H1 (cell line): ENCODE measurements at places on chromosomes 7 and 10. TPM values are rescaled to one million over a fixed set of nuclear protein-coding genes. Genes with fewer than 3 reads are reported as not detected.

- H3K27me3 ChIP-seq: no peaks in the 10 kb centered on the region
- H3K36me3 ChIP-seq: no peaks in the 10 kb centered on the region
- no peaks in the 10 kb centered on the region for H3K4me1 ChIP-seq
- no peak overlapping the region for H3K27ac ChIP-seq
Measured at GRCh38 chr7:106692450-106693051, 31.6 kb upstream of the CCDC71L start.

DNA sequence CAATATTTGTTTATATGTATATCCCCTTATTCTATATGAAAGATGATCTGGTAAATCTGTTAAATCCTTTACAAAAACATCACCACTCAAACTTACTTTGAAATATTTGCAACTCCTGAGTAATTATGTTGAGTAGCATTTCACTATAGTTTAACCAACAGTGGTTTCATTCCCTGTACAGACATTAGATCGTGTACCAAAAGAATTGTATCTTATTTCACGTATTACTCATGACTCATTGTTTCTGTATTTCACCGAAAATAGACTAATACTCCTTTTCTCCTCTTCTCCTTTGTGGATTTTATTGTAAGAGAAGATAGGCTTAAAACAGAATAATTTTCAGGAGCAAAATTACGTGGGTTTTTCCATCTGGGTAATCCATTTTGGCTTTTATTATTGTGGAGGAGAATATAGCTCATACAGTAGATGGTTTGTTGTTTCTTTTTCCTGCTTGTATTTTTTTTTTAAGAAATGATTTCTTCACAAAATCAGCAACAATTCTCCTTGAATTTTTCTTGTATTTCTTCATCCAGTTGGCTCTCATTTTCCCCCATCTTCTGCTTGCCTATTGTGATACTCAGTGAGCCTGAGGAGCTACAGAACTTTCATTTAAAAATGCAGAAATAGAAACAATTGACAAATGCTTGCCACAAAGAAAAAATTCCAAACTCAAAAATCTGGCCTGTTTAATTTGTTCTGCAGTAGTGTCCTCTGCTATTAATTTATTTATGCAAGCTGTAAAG is 90.6 kb upstream of the OIT3 start:
- no peak overlapping the region for H3K4me3 ChIP-seq
- no peaks in the 10 kb centered on the region for H3K27me3 ChIP-seq
- no peaks in the 10 kb centered on the region for H3K36me3 ChIP-seq
- no peak overlapping the region for H3K27ac ChIP-seq
- 0 out of 2 replicates have a peak, but pooled peaks cover under 1% of the 10 kb centered on the region for H3K4me1 ChIP-seq

DNA sequence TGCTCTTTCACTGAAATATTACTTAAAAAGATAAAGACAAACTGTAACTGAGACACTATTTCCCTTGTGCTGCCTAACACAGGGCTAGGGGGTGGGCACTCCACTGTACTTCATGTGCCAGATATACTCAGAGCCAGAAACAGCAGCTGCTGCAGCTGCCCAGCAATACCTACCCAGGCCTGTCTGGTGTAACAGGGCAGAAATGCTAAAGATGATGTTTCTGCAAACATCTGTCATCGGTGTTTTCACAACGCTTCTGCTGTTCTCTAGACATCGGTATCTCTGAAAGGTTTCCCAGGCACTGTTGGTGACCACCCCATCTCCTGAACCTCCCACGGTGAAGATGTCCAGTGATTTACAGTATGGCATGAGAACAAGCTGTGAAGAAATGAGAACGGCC is 42.7 kb downstream of the LAMB1 start:
- H3K27ac ChIP-seq: no peak overlapping the region
- no peak for DNase-seq
- no peak overlapping the region for H3K4me3 ChIP-seq
- peaks cover 4% of the 10 kb centered on the region for H3K4me1 ChIP-seq
- H3K27me3 ChIP-seq: no peaks in the 10 kb centered on the region

CPA5 gene
- total RNA-seq: not detected in 2 replicates

GRCh38 chr10:44307691-44308090 is 77.2 kb downstream of the CXCL12 start:
- no peak overlapping the region for H3K4me3 ChIP-seq
- H3K4me1 ChIP-seq: peaks cover 10% of the 10 kb centered on the region
- H3K36me3 ChIP-seq: no peaks in the 10 kb centered on the region
- no peak overlapping the region for H3K27ac ChIP-seq

- no peaks in the 10 kb centered on the region for H3K27me3 ChIP-seq
- DNase-seq: no peak
- H3K4me1 ChIP-seq: peaks cover 2% of the 10 kb centered on the region; the same call in 1 of the 2 replicates
Measured at GRCh38 chr10:49157229-49157628, 23.4 kb upstream of the FAM170B start.

SNX13 gene
- 27.0 and 27.4 TPM in 2 replicates for total RNA-seq

- no peaks in the 10 kb centered on the region for H3K36me3 ChIP-seq
- no peaks in the 10 kb centered on the region for H3K4me1 ChIP-seq
- H3K27ac ChIP-seq: no peak overlapping the region
- DNase-seq: no peak
- no peak overlapping the region for H3K4me3 ChIP-seq
- H3K27me3 ChIP-seq: no peaks in the 10 kb centered on the region
Measured at GRCh38 chr7:96004578-96004977, 232.2 kb downstream of the DYNC1I1 start.

TEX36 gene
- total RNA-seq: not detected in 2 replicates

- no peak overlapping the region for H3K27ac ChIP-seq
- H3K4me3 ChIP-seq: no peak overlapping the region
- no peaks in the 10 kb centered on the region for H3K36me3 ChIP-seq
- H3K4me1 ChIP-seq: no peaks in the 10 kb centered on the region
- no peak for DNase-seq
Measured at GRCh38 chr10:12051241-12051640, 8.6 kb upstream of the UPF2 start.

DNA sequence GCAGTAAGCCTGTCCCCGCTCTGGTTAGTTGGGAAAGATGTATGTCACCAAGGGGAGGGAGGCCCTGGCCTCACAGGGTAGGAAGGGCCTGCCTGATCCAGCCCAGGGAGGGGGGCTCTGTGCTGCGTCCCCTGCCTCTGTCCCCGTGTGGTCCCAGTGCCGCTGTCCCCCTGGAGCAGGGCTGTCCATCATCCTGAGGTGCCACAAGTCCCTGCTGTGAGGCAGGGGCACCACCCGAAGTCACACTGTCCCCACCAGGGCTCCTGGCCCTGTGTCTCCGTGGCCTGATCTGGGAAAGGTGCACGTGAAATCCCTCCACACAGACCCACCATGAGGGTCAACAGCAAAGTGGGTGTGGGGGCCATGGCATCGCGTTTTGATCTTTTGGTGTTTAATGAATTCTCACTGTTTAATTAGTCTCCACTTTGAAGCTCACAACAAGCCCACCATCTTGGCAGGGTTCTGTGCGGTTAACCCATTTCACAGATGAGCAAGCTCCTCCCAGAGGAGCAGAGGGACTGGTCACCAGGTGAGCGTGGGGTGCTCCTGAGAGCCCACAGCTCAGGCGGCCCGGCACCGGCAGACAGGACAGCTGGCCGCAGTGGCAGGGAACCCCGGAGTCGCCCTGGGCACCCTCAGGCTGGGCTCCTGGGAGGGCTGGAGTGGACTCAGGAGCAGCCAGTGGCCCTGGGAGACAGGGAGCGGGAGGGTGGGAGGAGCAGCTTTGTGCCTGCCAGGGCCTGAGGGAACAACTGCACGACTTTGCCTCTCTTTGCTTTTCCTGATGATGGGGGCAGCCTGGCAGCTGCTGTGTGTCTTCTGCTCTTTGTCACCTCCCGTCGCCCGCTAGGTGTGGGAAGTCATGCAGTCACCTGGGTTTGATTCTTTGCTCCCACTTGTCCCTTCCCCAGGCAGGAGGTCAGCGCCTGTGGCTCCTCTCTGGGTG is 12.0 kb upstream of the CRYGN start:
- H3K27me3 ChIP-seq: peaks cover 4% of the 10 kb centered on the region; the same call in 1 of the 2 replicates
- DNase-seq: no peak
- H3K4me1 ChIP-seq: peaks cover 28% of the 10 kb centered on the region
- no peak overlapping the region for H3K27ac ChIP-seq
- no peaks in the 10 kb centered on the region for H3K36me3 ChIP-seq

GRCh38 chr7:47430422-47430821 is 151.5 kb downstream of the TNS3 start:
- DNase-seq: no peak
- no peak overlapping the region for H3K27ac ChIP-seq
- no peaks in the 10 kb centered on the region for H3K36me3 ChIP-seq
- no peaks in the 10 kb centered on the region for H3K4me1 ChIP-seq
- no peaks in the 10 kb centered on the region for H3K27me3 ChIP-seq

DNA sequence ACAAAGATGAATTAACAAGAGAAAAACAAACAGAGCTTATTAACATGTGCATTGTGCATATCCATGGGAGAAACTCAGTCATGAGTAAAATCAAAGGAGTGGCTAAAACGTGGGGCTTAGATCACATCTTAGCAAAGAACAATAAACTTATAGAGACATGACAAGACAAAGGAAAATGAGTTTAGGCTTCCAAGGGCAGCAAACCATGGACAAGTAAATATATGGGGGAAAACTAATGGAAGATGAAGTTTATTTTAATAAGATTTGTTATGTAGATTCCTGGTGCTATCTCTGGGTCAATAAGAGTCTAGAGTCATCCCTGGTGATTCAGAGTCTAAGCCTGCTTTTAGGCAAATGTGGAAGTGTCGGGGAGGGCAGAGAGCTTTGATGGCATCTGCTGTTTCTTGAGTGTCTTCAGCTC is 87.2 kb upstream of the PLPP4 start:
- no peak overlapping the region for H3K4me3 ChIP-seq
- H3K27me3 ChIP-seq: no peaks in the 10 kb centered on the region
- H3K36me3 ChIP-seq: no peaks in the 10 kb centered on the region
- DNase-seq: no peak
- no peaks in the 10 kb centered on the region for H3K4me1 ChIP-seq

- H3K4me3 ChIP-seq: no peak overlapping the region
- no peaks in the 10 kb centered on the region for H3K27me3 ChIP-seq
- H3K36me3 ChIP-seq: no peaks in the 10 kb centered on the region
Measured at GRCh38 chr10:17003151-17003550, 126.5 kb downstream of the CUBN start.

PSPH gene
- total RNA-seq: 56.3 and 64.8 TPM in 2 replicates

PPP1R3C gene
- 1.3 and 1.7 TPM in 2 replicates for total RNA-seq

- no peaks in the 10 kb centered on the region for H3K4me1 ChIP-seq
- no peak overlapping the region for H3K27ac ChIP-seq
- DNase-seq: no peak
- H3K36me3 ChIP-seq: no peaks in the 10 kb centered on the region
- H3K4me3 ChIP-seq: no peak overlapping the region
Measured at GRCh38 chr7:104895522-104896236, 118.3 kb upstream of the KMT2E start.

GRCh38 chr7:151585744-151586393 is 66.2 kb upstream of the RHEB start:
- no peaks in the 10 kb centered on the region for H3K4me1 ChIP-seq
- H3K27ac ChIP-seq: no peak overlapping the region
- no peak overlapping the region for H3K4me3 ChIP-seq
- H3K36me3 ChIP-seq: no peaks in the 10 kb centered on the region
- DNase-seq: no peak

DNA sequence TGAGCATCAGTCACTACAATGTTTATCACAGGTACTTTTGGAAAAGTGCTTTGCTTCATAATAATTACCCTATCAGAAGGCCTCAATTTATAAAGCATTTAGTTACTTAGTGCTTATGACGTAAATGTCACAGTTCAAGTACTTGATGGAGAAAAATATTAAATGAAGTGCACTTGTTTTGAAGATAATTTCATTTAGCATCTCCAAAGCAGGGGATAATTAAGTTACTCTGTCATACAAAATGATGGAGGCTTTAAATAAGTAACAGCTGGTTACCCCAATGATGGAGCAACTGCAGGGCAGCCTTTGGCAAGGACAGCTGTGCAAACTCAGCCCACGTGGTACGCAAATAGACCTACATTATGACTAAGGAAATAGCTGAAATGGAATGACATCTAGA is 768.8 kb downstream of the GRM8 start:
- H3K4me1 ChIP-seq: no peaks in the 10 kb centered on the region
- DNase-seq: no peak
- no peaks in the 10 kb centered on the region for H3K36me3 ChIP-seq
- no peak overlapping the region for H3K4me3 ChIP-seq

DNA sequence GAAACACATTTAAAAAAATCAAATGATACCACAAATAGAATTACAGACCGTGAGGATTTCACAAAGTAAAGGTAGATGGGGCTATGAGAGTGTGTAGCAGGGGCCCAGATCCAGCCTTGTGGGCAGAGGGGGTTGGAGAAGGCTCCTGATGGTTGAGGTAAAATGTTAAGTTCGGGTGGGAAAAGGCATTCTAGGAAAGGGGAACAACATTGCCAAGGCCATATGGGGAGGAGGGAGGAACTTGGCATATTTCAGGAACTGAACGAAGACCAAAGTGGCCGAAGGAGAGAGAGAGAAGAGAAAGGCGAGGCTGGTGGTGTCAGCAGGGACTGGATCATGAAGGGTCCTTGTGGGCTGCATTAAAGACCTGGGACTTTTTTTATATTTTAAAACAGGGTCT is 98.9 kb downstream of the CARD11 start:
- no peak overlapping the region for H3K4me3 ChIP-seq
- no peaks in the 10 kb centered on the region; the same call in none of the 2 replicates for H3K36me3 ChIP-seq
- H3K27ac ChIP-seq: no peak overlapping the region
- H3K27me3 ChIP-seq: no peaks in the 10 kb centered on the region

FKBP9 gene
- total RNA-seq: 9.9 and 10.1 TPM in 2 replicates

- H3K36me3 ChIP-seq: no peaks in the 10 kb centered on the region
- peaks cover 34% of the 10 kb centered on the region for H3K4me1 ChIP-seq
- H3K4me3 ChIP-seq: no peak overlapping the region
- H3K27ac ChIP-seq: no peak overlapping the region
- peaks cover 7% of the 10 kb centered on the region; the same call in 1 of the 2 replicates for H3K27me3 ChIP-seq
Measured at GRCh38 chr10:132514821-132515520, 22.6 kb upstream of the INPP5A start.

ALOX5 gene
- 1.2 and 1.6 TPM in 2 replicates for total RNA-seq

DNA sequence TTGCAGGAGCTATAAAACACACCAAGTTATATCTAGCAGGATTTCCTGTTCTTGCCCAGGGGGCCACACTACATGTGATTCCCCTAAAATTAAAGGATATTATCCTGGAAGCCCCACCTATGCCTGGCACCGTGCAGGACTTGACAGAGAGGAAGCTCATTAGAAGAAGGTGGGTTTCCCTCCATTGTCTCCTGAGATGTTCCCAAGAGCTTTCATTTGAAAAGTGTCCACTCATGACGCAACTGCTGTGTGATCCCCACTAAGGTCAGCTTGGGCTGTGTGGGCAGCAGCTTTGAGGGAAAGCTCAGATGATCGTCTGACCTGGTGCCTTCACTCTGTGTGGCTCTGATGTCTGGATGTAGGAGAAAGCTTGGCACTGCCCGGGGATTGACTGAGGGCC is 53.5 kb downstream of the RAMP3 start:
- no peaks in the 10 kb centered on the region for H3K27me3 ChIP-seq
- H3K4me1 ChIP-seq: no peaks in the 10 kb centered on the region; the same call in 1 of the 2 replicates
- no peaks in the 10 kb centered on the region for H3K36me3 ChIP-seq
- DNase-seq: no peak

AASS gene
- total RNA-seq: 383 and 394 TPM in 2 replicates
